ENCODE measurements at places on chromosomes 4 and X.

DNA sequence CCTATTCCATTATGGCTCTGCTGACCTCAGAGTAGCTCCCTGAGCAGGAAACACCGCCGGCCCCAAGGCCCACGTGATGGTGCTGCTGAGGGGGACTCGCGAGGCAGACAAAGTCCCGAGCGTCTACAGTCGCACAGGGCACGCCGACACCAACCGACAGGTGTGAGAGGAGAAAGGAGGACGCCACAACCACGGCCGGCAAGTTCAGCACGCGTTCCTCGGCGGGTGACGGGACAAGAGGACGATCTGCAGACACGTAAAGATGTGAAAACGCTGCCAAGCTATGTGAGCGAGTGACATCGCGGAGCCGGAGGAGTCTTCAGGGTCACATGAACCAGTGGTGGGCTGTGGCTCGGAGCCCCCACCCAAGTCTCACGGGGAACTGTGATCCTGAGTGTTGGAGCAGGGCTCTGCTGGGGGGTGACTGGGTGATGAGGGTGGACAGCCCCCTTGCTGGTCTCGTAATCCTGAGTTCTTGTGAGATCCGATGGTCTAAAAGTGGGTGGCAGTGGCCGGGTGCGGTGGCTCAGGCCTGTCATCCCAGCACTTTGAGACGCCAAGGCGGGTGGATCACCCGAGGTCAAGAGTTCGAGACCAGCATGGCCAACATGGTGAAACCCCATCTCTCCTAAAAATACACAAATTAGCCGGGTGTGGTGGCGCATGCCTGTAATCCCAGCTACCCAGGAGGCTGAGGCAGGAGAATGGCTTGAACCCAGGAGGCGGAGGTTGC is 34.0 kb downstream of the PPP2R3B start:
- no peaks in the 10 kb centered on the region for H3K27me3 ChIP-seq
- DNase-seq = no peak
- H3K4me1 ChIP-seq = no peaks in the 10 kb centered on the region
- H3K27ac ChIP-seq = no peak overlapping the region

GRCh38 chrX:134000260-134001245 is 15.2 kb upstream of the GPC3 start:
- DNase-seq = no peak
- no peaks in the 10 kb centered on the region for H3K27me3 ChIP-seq
- H3K27ac ChIP-seq = no peak overlapping the region
- H3K36me3 ChIP-seq = no peaks in the 10 kb centered on the region

DNA sequence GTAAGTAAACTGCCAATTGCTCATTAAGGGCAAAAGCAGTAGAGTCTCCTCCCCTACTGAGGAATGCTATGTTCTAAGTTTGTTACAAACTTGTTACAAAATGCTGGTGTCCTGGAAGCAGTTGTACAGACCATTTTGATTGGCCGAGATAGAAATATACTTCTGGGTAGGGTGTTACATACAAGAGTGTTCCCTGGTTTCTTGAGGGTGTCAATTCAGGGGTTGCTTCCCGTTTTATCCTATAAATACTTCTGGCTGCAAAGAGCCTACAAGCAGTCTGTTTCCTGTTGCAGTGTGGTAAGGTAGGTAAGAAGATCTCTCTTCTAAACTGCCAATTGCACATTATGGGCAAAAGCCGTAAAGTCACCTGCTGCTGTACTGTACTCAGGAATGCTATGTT is 5.7 kb downstream of the TRPC5OS start:
- H3K27me3 ChIP-seq = no peaks in the 10 kb centered on the region
- no peaks in the 10 kb centered on the region for H3K36me3 ChIP-seq
- no peaks in the 10 kb centered on the region for H3K4me1 ChIP-seq
- no peak for DNase-seq
- no peak overlapping the region for H3K27ac ChIP-seq

DNA sequence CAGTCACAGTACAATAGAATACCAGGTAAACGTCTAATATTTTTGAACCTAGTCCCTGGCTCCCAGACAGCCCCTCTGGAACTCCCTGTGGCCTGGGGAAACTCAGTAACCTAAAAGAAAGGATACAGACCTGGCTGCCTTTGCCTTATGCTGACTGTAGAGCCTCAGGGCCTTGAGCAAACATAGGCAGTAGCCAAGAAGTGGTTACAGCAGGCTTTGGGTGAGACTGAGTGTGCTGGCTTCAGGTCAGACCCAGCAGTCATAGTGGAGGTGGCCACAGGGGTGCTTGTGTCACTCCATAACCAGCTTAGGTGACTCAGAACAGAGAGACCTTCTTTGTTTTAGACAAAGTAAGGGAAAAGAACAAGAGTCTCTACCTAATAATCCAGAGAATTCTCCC is 141.8 kb upstream of the PRDX4 start:
- H3K36me3 ChIP-seq = no peaks in the 10 kb centered on the region
- no peaks in the 10 kb centered on the region for H3K4me1 ChIP-seq
- DNase-seq = no peak
- no peak overlapping the region for H3K27ac ChIP-seq
- no peak overlapping the region for H3K4me3 ChIP-seq
- no peaks in the 10 kb centered on the region for H3K27me3 ChIP-seq

DNA sequence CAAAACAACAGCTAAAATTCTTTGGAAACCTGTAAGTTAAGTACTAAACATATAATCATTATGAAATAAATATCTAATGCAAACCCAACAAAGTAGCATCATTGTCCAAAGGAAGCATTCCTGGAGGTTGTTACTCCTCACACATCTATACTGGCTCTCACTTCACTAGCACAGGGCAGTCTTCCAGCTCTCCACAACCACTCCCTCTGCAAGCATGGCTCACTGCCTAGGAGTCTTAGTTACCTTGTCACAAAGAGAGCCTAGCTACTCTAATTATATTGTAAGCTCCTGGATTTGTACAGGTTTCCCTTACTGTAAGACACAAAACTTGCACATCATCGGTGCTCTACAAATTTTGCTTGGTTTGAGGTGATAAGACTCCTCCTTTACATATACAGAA is 76.1 kb downstream of the AMMECR1 start:
- no peak overlapping the region for H3K4me3 ChIP-seq
- no peak for DNase-seq
- no peaks in the 10 kb centered on the region for H3K27me3 ChIP-seq
- H3K4me1 ChIP-seq = no peaks in the 10 kb centered on the region

GRCh38 chrX:38183596-38183995 is 37.1 kb downstream of the SRPX start:
- H3K36me3 ChIP-seq = no peaks in the 10 kb centered on the region
- no peaks in the 10 kb centered on the region for H3K4me1 ChIP-seq
- H3K27me3 ChIP-seq = no peaks in the 10 kb centered on the region
- H3K4me3 ChIP-seq = no peak overlapping the region
- no peak for DNase-seq
- H3K27ac ChIP-seq = no peak overlapping the region

DNA sequence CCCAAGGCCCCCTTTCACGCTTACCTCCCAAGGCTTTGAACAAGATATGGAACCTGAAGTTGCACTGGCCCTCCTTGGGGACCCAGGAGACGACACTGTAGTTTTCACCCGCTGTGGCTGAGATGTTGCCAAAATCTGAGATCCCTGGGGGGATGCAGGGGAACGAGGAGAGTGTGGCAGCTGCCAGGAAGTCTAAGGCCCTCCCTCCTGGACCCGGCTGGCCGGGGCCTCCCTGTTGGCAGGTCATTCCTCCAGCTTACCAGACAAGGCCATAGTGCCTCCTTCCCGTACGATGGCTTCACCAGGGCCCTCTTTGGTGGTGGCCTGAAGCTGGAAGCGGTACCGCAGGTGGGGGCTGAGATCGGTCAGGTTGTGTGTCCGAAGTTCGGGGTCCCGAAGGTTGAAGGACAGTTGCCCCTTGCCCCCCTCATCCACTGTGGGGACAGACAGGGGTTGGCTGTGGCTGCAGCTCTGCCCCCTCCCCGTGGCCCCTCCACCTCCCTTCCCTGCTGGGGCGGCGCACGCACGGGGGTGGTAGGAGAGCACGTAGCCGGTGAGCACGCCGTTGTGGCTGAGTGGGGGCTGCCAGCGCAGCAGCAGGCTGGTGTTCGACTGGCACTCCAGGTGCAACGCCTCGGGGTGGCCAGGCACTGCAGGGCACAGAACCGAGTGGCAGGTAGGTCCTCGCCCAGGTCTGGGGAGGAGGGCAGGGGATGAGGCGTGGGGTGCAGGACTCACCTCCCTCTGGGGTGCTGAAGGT is 21.2 kb downstream of the L1CAM start:
- no peaks in the 10 kb centered on the region for H3K27me3 ChIP-seq
- no peak overlapping the region for H3K27ac ChIP-seq
- no peak overlapping the region for H3K4me3 ChIP-seq
- H3K4me1 ChIP-seq = no peaks in the 10 kb centered on the region
- no peak for DNase-seq
- no peaks in the 10 kb centered on the region for H3K36me3 ChIP-seq

DNA sequence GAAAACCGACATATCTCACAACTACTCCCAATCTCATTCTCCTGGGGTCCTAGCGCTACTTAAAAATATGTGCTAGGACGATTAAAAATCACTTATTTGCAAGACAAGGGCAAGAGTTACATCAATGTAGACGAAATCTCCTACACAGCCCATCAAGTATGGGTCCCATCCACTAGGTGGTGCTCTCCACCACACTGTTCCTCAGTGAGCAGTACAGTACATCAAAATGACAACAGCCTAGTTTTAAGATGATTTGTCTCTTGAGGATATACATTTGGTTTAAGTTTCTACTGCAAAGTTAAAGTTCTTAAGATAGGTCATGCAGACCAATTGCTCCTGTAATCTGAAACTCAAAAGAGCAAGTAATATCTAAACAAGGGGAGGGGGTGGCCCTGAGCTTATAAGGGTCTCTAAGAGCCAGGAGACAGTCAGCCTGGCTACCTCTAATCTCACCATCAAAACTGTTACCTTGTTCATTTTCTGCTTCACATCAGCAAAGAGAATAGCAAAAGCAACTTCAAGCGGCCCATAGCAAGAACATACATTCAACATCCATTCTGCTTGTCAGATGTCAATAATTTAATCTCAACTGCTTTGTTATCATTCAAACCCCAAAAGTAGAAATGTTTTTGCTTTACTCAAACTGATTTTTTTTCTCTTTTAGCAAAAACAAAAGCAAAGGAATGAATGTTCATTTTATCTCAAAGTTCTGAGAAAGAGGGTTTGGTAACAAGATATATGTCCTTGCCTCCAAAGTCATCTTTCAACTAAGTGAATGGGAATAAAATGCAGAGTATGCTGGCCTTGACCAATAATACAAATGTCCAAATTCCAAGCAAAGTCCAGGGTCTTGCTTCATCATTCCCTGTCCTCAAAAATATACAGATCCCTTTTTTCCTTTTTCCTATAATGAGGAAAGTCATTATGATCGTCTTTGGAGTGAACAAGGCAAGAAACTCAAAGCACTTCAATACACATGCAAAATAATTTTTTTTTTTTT is 53.1 kb downstream of the STX18 start:
- peak; percentile 58 for DNase-seq
- H3K4me3 ChIP-seq = no peak overlapping the region
- H3K36me3 ChIP-seq = no peaks in the 10 kb centered on the region
- no peak overlapping the region for H3K27ac ChIP-seq
- no peaks in the 10 kb centered on the region for H3K4me1 ChIP-seq
- H3K27me3 ChIP-seq = no peaks in the 10 kb centered on the region

DNA sequence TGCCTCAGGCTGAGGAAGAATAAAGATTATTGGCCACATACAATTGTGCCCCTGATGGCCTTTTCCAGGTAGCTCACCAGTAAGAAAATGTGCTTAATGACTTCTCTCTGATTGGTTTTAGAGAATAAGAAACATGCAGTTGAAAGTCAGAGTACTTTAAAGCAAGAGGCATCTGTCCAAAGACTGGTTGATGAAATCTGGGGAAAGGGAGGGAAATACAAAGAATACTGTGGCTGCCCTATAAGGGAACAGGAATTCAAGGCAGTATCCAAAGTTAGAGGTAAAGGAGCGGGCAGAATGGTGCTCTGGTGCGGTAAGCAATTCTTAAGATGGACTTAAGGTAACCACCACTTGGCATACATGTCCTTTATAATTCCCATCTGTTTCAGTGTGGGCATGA is 11.4 kb downstream of the PBDC1 start:
- H3K4me3 ChIP-seq = no peak overlapping the region
- H3K27me3 ChIP-seq = no peaks in the 10 kb centered on the region
- no peak for DNase-seq

GRCh38 chr4:74055498-74055897 is 17.0 kb upstream of the CXCL3 start:
- no peak for DNase-seq
- H3K4me3 ChIP-seq = no peak overlapping the region
- no peak overlapping the region for H3K27ac ChIP-seq
- H3K27me3 ChIP-seq = no peaks in the 10 kb centered on the region

DNA sequence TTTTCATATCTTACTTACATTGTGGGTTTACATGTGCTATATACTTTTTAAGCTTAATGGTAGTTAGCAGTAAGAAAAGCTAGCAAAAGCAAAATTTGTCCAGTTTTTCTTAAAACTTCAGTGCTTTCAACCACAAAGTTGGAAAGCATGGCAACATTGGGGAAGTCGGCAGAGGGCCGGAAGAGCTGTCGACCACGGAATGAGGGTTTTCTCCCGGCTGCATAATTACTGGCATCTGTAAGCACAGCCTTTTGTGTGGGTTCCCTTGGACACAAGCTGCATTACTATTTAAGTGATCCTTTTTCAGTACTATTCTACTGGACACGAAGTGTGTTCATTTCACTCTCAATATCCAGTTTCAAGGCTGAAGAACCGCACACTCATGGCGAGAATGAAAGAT is 560.4 kb downstream of the ANKRD50 start:
- no peaks in the 10 kb centered on the region for H3K36me3 ChIP-seq
- DNase-seq = no peak
- H3K27me3 ChIP-seq = no peaks in the 10 kb centered on the region
- no peaks in the 10 kb centered on the region for H3K4me1 ChIP-seq
- H3K4me3 ChIP-seq = no peak overlapping the region

GRCh38 chrX:96835660-96836289 is 47.9 kb upstream of the RPA4 start:
- no peaks in the 10 kb centered on the region for H3K27me3 ChIP-seq
- H3K4me3 ChIP-seq = no peak overlapping the region
- no peaks in the 10 kb centered on the region for H3K36me3 ChIP-seq
- no peaks in the 10 kb centered on the region for H3K4me1 ChIP-seq

GRCh38 chrX:103562801-103563200 is 22.5 kb upstream of the TCEAL4 start:
- no peak overlapping the region for H3K27ac ChIP-seq
- no peak overlapping the region for H3K4me3 ChIP-seq
- H3K27me3 ChIP-seq = no peaks in the 10 kb centered on the region

GRCh38 chrX:11757719-11758399 is at the start of gene MSL3:
Gene MSL3, plus strand, starts transcription at chrX:11758237. Its CDS starts 27 bp downstream, at chrX:11758264.
- H3K36me3 ChIP-seq = no peaks in the 10 kb centered on the region
- peak within 1 kb of the TSS; percentile 84 for H3K27ac ChIP-seq
- H3K4me3 ChIP-seq = peak within 1 kb of the TSS; percentile 68
- H3K27me3 ChIP-seq = no peaks in the 10 kb centered on the region
- peak; percentile 71 for DNase-seq

- H3K36me3 ChIP-seq = no peaks in the 10 kb centered on the region
- H3K4me3 ChIP-seq = no peak overlapping the region
- no peak overlapping the region for H3K27ac ChIP-seq
- no peaks in the 10 kb centered on the region for H3K27me3 ChIP-seq
These were observed 17.6 kb downstream of the PIR start for GRCh38 chrX:15475486-15475885.
